Nucleus accumbens (tissue), 56 donors: ENCODE measurements at places on chromosomes 3 and 15.

GRCh38 chr15:75738647-75739325 is 26.1 kb upstream of the CSPG4 start:
- peak; percentile 83 for DNase-seq

DNA sequence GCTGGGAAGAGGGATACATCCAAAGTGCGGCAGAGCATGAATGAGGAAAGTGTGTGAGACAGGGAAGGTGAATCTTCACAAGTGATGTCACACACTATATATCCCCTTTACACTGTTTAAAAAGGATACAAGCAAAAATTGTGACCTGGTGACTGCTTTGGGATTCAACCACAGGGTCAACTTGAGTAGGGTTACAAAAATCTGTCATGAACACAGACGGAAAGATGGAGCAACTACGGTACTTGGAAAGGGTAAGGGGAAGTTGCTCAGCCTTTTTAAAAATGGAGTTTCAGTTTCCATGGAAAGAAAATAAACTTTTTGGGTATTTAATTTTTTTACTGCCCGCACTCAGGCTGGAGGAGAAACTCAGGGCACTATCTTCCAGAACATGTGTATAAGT is 60.3 kb downstream of the B3GNT5 start:
- DNase-seq = no peak

DNA sequence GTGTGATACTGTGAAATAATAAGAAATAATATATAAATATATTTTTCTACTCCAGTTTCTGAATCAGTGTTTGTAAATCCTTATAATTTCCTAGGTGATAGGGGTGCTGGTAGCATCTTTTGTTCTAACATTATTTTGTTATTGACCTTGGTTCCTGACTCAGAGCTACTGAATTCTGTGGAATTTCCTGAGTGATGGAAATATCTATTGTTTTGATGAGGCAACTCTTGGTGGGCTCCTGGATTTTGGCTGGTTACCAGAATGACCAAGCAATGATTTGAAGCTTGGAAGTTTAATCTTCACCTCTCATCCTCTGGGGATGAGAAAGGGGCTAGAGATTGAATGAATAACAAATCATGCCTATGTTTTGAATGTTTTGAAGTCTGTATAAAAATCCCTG is 377.3 kb downstream of the LPP start:
- no peak for DNase-seq

- DNase-seq = no peak
These were observed 26.8 kb downstream of the EOGT start for GRCh38 chr3:68986496-68987208.

- no peak for DNase-seq
These were observed 29.6 kb downstream of the GSK3B start for GRCh38 chr3:120064641-120065040.
